Frontal cortex (tissue), 4 donors: ENCODE measurements at places on chromosomes 5 and 9.

DNA sequence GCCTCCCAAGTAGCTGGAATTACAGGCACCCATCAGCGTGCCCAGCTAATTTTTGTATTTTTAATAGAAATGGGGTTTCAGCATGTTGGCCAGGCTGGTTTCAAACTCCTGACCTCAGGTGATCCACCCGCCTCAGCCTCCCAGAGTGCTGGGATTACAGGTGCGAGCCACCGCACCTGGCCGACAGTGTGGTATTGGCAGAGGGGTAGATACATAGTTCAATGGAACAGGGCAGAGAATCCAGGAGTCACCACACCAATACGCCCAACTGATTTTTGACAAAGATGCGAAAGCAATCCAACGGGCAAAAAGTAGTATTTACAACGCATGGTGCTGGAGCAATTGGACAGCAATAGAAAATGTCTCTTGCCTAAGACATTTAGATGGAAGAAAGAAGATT is 164.0 kb upstream of the PPP1R26 start:
- no peak for DNase-seq

- DNase-seq = no peak
Measured at GRCh38 chr9:112000743-112001142, 104.1 kb downstream of the UGCG start.

GRCh38 chr9:137049544-137050449 is 3.8 kb upstream of the NPDC1 start:
- peak; percentile 80 for DNase-seq

GRCh38 chr5:139783436-139783965 is 12.1 kb upstream of the PSD2 start:
- DNase-seq = no peak

DNA sequence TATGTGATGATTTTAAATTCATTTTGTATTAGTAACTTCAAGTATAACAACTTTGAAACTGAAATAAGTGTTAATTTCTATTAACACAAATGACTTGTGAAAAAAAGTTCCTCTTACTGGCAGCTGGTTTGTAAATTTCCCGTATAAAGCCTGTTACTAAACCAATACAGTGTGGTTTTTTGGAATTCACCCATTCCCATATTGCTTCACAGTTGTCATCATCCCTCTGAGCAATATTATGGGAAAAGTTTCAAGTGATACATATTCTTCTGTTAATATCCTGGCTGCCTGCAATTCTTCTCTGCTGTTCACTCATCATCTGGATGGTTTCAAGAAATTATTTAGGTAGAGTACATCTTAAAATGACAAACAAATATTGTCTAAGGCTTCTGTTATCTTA is 1185.1 kb upstream of the C9orf72 start:
- no peak for DNase-seq

- DNase-seq = no peak
Measured at GRCh38 chr5:112062181-112062580, 305.2 kb upstream of the NREP start.

DNA sequence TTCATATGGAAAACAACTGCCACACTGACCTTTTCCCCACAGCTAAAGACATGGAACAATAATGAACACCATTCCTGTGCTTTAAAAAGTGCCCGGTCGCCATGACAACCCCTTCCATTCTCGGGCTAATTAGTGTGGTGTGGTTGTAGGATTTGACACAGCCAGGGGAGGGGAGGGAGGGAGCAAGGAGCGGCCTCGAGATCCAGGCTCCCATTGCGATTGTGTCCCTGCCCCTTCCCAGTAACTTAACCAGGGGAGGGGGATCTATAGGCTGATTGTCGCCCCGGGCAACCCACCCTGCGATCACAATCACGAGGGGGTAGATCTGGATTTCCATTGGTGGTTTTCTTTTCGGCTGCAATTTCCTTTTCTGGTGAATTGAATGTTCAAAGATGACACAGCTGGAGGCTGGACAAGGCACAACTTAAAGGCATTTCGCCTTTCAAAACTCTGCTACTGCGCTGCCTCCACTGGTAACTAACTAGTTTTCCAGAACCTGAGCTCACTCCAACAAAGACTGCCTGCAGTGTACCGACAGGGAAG is 96.7 kb upstream of the RETREG1 start:
- DNase-seq = peak; percentile 46

GRCh38 chr5:116361171-116361967 is 213.3 kb downstream of the SEMA6A start:
- DNase-seq = no peak

DNA sequence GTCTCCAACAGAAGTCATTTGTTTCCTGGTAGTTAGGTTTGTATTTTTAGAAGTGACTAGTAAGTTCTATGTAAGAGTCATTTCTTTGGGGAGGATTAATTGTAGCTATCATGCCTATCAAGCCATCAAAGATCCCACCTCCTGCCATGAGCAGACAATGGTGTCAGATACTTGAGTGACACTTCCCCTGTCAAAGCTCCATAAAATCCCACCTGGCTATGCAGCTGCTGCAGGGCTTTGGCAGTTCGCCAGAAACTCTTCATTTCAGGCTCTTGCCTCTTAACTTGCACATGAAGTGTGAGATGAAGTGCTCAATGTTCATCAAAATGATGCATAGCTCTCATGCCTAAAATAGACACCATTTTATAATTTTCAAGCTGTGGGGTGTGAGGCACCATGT is 312.1 kb downstream of the CDH12 start:
- DNase-seq = no peak

- no peak for DNase-seq
Measured at GRCh38 chr9:129786481-129786880, 16.5 kb upstream of the TOR1B start.

DNA sequence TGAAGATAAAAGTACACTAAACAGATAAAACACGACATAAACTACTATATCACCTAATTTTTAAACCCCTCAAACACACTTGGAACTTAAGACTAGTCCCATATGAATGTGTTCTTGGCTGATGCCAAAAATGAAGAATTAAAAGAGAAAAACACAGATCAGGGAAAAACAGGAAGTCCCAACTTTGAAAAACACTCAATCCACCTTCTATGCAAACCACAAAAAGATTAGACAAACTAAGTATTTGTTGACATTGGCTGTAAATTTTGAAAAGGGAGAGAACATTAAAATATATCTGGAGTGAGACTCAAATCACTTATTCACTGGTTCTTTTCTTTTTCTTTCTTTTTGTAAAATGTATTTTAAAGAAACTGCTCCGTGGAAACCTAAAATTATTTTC is 81.4 kb downstream of the ANKH start:
- no peak for DNase-seq

- DNase-seq = no peak
Measured at GRCh38 chr9:1298046-1298445, 247.9 kb downstream of the DMRT2 start.

- DNase-seq = peak; percentile 3
Measured at GRCh38 chr5:108003178-108003577, 332.4 kb upstream of the EFNA5 start.

DNA sequence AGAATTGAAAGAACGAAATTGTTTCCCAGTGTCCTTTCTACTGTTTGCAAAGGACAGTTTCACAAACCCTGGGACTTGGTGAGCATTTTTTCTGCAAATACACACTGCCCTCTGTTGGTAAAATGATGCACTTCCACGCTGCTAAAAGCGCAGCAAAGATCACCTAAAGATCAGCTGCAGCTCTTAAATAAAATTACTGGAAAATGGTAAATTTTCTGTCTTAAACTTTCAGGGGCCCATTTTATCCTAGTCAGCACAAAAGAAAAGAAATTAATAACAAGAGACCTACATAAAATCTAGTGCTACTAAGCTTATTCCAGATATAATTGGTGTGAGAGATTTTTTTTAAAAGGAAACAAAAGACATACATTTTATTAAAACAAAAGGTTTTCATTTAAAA is 566.0 kb downstream of the CAAP1 start:
- peak; percentile 6 for DNase-seq

DNA sequence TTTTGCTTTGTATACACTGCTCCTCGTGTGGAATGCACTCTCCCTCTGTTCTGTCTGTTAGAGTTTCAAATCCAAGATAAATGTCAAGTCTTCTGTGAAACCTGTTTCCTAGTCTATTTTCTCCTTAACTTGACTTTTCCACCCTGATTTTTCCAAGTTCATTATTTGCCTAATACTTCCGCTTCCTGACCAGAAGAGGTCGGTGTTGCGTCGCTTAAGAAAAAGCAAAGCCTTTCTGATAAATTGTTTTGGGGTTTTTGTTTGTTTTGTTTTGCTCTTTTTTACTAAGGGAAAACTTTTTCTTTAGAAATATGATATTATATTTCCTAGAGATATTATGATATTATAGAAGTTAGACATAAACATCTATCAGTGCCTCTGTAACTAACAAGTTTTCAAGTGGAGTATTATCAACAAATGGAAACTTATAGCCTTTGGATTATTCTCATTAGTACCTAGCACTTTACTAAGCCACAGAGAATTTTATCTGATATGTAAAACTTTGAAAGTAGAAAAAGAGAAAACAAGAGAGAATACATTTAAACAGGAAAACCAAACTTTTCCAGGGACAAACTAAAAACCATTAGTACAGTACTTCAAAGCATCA is 55.8 kb downstream of the PHAX start:
- DNase-seq = peak; percentile 34

DNA sequence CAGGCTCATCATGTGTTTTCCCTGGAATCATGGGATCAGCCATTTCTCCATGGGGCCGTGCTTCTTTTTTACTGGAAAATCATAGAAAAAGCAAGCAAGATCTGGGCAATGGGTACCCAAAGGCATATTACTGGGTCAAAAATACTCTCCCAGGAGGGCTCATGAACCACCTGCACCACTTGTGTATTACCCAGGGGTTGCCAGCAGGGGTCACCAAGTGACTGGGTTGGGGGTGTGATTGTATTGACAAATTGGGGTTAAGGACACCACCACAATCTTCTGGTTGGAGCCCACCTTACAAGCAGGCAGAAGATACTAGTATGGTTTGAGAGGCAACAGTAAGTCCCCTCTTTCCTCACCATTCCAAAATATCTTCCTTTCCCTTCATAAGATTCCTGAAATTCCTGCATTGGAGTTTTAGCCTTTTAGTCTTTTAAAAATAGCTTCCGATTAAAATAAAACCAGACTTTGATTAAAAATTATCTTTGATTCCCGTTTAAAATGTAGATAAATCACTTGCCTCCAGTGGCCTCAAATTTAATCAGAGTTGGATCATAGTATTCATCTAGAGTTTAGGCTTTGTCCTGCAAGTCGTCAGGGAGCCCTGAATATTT is 603.3 kb downstream of the KIF4B start:
- peak; percentile 25 for DNase-seq

DNA sequence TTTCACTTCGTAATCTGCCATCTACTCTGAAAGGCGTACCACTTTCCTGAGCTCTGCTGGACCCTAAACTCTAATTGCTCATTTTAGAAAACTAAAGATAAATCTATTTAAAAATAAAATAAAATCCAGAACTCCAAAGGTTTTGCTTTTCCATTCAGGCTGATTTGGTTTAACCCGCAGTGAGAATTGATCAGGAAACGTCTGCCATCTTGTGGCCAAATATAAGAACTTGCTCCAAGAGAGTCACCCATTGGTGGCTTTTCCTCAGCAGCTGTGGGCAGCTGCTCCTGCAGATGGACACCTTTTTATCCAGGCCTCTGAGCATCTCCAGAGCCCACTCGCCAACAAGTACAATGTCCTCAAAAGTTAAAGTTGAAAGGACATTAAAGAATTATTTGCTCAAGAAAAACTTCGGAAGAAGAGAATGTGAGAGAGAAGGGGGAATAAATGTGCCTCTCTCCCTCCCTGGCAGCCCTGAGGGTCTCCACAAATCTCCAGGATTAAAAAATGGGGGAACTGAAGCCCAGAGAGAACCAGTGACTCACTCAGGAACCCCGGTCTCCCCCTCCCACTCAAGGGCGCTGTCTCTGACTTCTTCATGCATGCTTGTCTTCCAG is 4.1 kb downstream of the SAXO1 start:
- DNase-seq = peak; percentile 69

DNA sequence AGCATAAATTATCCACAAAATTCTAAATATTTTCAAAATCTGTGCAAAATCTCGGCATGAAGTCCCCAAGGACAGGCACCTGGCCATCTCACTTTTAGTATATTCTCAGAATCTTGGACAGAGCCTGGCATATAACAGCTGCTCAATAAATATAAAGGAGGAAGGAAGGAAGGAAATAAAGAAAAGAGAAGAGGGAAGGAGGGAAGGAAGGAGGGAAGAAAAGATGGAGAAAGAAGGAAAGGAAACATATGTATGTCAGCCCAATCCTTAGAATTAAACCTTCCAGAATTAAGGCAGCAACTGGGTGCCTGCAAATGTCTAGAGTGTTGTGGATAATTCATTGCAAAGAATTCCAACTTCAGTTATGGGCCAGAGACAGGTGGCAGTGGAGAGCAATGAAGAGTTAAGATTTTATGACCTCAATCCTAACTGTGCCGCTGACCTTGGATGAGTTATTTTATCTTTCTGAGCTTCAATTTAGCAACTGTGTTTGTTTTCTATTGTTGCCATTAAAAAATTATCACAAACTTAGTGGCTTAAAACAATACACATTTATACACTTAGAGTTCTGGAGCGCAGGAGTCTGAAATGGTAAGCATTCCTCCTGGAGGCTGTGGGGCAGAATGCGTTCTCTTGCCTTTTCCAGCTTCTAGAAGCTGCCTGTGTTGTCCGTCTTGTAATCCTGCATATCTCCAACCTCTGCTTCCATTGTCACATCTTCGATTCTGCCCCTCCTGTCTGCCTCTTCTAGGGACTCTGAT is 200.9 kb upstream of the MSX2 start:
- DNase-seq = no peak

DNA sequence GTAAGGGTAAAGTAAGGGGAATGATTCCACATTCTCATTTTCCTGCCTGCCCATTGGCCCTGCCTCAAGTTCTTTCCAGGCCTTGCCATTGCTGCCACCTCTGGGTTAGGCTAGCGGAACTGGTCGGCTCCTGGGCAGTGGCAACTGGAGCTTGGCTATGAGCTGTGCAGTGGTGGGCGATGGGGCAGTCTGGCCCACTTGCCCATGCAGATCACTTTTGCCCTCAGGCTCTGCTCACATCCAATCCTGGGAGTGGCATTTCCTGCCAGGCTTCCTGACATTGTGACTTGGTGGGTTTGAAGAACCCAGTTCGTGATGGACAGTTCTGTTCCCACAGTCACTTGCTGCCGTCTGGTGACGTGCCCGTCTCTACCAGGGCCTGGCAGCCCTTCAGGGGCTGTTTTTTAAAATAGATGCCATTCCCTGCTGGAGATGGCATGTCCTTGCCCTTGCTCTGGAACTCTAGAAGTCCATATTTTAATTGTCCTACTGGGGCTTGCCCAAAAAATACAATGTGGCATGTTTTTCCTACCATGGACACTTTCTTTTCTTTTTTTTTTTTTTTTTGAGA is 86.1 kb downstream of the FGF18 start:
- DNase-seq = no peak

GRCh38 chr5:81604193-81604592 is 146.7 kb downstream of the SSBP2 start:
- no peak for DNase-seq

- no peak for DNase-seq
Measured at GRCh38 chr9:73148447-73148937, 3.2 kb upstream of the ANXA1 start.
